ENCODE measurements at places on chromosomes 11 and 22.
A peak's percentile ranks its signal among the peaks of the same experiment; 100 is the strongest.

DNA sequence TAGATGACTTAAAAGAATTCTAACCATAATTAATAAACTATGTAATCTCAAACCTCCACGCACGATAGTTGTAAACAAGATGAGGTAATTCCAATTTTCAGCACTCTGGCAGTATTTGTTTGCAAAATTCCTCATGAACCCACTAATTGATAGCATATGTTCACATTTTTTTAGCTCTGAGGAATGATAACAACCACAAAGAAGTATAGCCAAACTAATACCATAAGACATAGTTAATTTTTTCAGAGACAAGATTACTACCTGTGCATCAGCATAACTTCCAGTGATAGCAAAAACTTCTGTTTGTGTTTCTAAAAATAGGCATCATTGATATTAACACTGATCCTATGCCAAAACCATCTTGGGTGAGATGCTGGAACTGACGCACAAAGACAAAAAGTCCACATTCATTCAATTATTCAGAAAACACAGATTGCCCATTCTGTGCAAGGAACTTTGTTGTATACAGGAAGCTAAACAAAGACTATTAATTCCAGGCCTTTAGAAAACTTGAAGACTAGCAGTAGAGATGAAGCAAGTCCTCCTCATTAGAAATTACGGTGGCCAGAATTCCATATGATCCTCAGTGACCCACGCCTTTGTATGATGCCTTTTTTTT, 57.7 kb downstream of the PDGFD start:
- no peak for DNase-seq

- no peak for DNase-seq
Measured at GRCh38 chr11:63165706-63166310, 21.8 kb upstream of the SLC22A24 start.

- DNase-seq: no peak
Measured at GRCh38 chr11:64850979-64851567, 6.6 kb upstream of the CDC42BPG start.

DNA sequence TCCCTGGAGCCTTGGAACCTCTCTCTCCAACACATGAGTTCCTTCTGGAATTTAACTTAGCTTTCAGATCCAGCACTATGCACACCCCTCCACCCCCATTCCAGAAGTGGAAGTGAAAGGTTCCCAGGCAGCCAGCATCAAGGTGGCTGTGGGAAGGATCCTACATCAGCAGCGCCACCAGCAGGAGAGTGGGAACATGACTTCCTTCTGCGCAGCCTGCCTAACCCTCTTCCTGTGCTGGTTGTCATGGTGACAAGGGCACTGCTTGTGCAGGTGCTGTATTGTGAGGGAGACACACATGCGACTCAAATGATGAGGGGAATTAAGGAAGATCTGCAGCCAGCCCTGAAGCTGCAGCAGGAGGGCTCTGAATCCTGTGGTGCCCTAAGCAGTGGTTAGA, 904.5 kb upstream of the API5 start:
- no peak for DNase-seq

DNA sequence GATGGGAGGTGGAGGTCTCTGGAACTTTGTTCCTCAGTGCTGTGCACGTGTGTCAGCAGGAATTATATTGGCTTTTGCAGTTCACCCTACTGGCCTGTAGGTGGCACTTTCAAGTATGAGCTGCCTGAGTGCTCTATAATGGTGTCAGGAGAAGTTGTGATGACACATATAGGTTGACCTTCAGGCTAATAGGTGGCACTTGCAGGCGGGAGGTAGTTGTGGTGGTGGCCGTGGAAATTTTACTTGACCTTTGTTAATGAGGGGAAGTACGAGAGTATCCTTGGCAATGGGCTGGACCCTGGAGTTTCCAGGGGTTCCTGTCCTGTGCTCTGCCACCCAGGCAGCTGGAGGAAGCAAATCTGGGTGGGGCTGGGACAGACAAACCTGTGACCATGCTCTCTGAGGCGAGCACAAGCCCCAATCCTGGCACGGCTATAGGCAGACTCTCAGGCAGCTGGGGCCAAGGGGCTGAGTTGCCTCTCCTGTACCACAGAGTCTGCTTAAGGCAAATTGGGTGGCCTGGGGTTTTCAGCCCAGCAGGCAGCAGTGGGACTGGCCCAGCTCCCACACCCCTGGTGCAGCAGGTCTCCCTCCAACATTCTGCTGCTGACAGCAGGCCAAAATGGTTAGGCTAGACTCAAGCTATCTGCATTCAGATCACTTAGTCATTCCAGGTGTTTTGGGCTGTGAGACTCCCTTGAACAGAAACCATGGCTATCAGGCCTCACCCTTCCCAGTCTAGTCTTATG, 147.5 kb upstream of the CTSC start:
- peak; percentile 33 for DNase-seq

GRCh38 chr11:116610190-116610589, 162.6 kb downstream of the BUD13 start:
- no peak for DNase-seq

DNA sequence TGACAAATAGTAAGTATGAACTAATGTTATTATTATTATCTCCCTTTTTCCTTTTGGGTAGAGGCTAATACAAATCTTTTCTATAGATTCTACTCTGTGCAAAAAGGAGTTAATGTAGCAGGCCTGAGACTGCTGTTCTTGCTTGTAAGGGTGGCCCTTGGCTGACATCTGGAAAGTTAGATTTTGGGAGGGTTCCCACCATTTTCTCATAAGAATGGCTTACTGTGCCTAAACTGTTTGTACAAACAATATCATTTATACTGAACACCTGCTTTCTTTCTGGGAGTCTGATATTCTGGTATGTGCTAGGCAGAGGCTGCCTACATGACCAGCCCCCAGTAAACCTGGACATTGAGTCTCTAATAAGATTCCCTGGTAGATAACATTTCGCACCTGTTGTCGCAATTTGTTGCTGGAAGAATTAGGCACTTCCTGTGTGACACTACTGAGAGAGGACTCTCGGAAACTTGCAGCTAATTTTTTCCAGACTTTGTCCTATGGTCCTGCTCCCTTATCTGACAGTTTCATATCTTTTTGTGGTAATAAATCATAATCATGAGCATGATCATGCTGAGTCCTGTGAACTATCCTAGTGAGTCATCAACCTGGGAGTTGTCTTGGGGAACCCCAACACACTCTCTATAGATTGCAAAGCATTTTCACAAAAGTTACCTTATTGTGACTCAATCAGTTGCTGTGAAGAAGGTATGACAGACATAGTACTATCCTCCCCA, 257.7 kb upstream of the CCDC90B start:
- DNase-seq: no peak

DNA sequence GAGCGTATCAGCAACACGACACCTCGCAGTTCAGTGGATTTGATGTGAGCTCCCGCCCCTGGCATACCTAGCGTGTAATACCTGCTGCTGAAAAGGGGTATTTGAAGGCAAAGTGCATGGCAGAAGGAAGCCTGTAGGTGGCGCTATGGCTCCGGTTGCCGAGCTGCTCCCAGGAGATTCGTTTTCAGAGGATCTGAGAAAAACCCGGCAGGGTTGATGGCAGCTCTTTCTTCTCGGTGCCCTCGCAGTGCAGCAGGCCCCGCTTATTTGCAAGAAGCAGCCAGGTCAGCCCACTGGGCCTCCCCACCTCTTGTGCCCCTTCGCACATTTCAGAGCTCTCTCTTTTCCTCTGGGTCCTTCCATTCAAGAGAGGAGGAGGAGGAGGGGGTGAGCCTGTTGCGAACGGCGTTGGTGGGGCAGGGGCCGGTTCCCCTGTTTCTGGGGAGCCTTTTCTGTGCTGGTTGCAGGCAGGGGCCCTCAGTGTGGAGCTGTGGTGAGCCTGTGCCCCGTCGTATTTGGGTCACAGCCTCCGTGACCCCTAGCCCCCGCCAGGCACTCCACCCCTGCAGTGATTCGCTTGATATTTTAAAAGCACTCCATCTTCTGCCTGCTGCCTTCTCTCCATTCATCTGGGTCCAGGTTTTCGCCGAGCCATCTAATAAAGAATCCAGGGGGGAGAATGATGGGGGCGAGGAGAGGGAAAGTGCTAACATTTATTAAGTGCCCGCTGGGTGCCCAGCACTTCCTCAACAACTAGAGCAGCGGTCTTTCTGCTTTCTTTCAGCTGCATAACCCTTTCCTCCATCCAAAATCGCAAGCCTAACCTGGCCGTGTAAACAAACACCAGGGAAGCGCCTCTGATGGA, 85.3 kb upstream of the SYT13 start:
- DNase-seq: peak; percentile 57

DNA sequence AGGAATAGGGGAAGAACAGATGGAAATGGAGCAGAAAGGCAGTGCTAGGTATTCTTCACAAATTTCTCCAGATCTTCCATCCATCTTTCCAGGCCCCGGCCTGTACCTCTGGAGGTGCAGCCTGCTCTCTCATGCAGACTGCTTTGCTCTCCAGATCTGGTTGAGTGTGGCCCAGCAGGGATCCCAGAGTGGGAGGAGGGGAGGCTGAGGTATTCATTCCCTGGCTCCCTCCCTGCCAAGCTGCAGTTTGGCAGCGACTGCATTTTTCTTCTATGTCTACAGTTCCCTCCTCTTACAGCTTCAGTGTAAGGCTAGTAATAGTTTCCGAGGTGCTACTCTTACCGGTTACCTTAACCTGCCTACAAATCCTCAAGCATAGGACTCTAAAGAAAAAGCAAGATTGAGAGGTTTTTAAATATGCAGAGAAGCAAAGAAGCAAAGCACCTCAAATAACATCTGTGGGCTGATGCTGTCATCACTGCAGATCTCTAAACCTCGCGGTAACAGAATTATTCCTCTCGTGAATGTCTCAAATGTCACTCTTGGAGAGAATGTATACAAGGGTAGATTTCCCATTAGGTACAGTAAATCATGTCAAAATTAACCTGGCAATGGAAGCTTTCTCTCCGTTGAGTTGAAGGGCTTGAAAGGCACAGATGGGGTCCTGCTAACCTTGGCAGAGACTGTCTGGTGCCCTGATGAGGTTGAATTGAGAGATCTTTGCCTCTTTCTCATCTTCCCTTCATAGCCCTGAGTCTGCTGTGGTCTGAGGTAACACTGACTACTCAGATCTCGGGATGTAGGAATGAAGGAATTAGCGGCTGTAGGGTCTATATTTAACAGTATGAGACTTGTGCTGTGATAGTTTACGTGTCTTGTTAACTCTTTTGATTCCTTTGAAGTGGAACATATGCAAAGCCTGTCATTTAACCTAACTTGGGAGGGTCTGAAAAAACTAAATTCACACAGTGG, 297.9 kb upstream of the C11orf87 start:
- DNase-seq: no peak

- DNase-seq: no peak
Measured at GRCh38 chr11:116335891-116336290, 436.9 kb downstream of the BUD13 start.

GRCh38 chr11:132126973-132127899, 756.8 kb downstream of the NTM start:
- DNase-seq: no peak

DNA sequence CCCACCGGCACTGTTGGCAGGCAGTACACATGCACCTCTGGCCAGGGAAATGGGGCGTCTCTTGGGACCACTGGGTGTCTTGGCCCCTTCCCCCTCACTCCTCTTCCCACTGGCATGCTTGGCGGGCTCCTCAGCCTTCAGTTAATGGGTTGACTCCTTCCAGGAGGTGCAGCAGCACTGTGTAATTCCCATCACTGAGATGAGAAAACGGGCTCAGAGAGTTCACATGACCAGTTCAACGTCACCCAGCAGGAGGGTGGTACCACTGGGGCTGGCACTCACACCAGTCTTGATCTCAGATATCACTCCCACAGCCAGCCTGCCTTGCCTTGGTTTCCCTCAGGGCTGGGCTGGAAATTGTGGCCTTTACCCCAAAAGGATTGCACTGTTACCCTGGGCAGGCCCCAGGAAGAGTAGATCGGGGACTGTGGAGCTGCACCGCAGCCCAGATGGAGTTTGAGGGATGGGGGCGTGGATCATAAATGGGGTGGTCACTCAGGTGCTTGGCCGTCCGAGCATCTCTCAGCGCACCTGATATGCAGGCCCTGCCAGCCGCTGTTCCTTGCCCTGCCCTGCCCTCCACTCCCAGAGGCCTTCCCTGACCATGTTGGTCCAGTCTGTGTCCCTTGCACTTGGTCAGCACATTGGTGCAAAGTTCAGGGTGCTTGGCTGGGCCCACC, 16.9 kb downstream of the CAPN5 start:
- no peak for DNase-seq

- no peak for DNase-seq
Measured at GRCh38 chr11:99865951-99866350, 821.1 kb upstream of the ARHGAP42 start.

DNA sequence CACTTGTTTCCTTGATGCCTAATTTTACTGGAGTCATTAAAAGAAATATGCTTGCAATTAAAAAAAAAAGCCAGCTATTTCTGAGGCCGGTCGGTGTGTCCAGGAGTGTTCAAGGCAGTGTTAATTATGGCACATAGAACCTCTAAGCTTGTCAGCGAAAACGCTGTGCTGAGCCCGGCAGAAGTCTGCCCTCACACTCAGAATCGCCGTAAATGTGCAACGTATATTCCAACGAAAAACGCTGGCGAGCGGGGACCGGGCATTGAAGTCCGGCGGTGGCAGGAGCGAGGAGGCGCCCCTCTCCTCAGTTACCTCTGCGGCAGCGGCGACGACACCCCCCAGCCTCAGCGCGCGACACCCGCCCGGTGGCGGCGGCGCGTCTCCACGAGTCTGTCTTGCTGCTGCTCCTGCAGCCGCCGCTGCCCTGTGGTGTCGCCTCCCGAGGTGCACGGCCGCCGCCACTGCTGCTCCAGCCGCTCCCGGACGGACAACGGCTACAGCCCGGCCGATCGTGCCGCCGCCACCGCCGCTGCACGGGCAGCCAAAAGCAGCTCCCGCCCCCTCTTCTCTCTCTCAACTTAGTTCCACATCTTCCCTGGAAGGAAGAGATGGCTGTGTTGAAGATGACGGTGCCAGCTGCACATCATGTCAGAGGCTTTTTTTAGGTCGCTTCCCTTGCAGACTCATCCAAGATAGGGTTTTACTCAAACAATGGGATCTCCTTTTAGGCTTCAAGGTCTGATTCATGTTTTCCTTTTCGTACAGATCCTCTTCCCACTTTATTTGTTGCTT, 56.0 kb downstream of the JAM3 start:
- no peak for DNase-seq

- no peak for DNase-seq
Measured at GRCh38 chr22:45506816-45507360, 4.2 kb downstream of the FBLN1 start.

GRCh38 chr11:32312865-32313403, 122.4 kb downstream of the WT1 start:
- no peak for DNase-seq

GRCh38 chr11:57568330-57568766, 876 bp upstream of the UBE2L6 start:
- peak; percentile 85 for DNase-seq

DNA sequence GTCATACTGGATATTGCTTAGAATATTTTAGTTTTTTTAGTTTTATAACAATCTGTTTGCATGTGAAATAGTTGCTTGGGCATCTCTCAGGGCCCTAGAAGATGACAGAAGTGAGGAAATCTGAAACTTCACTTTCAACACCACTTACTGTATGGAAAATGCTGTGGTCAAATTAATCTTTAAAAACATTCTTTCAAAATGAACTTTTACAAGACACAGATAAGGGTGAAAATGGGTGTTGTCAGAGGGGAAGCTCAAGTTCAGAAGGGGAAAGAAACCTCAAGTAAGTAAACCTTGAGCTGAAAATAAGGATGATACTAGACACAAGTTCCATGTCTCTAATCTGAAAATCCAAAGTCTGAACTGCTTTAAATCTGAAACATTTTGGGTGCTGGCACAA, 1840.1 kb upstream of the RAG2 start:
- DNase-seq: no peak

All from CD4-positive, alpha-beta memory T cell (primary cell).